ENCODE measurements at places on chromosomes 7 and 10. TPM values are rescaled to one million over a fixed set of nuclear protein-coding genes. Genes with fewer than 3 reads are reported as not detected.

Gene CCDC186
- total RNA-seq = 15.7 TPM

Gene VENTX
- 1.6 TPM for total RNA-seq

Gene PLXDC2
- total RNA-seq = 3.9 TPM

Gene DENND2A
- 64.7 TPM for total RNA-seq

Gene CADPS2
- 0.22 TPM for total RNA-seq

Gene CPA5
- not detected for total RNA-seq

Measured in glutamatergic neuron (in vitro differentiated cells).